ENCODE measurements at places on chromosomes 7 and 10.

GRCh38 chr10:19966751-19967150, 150.5 kb downstream of the PLXDC2 start:
- DNase-seq, result no peak

GRCh38 chr7:40704172-40704571, 569.4 kb downstream of the SUGCT start:
- DNase-seq, result no peak

DNA sequence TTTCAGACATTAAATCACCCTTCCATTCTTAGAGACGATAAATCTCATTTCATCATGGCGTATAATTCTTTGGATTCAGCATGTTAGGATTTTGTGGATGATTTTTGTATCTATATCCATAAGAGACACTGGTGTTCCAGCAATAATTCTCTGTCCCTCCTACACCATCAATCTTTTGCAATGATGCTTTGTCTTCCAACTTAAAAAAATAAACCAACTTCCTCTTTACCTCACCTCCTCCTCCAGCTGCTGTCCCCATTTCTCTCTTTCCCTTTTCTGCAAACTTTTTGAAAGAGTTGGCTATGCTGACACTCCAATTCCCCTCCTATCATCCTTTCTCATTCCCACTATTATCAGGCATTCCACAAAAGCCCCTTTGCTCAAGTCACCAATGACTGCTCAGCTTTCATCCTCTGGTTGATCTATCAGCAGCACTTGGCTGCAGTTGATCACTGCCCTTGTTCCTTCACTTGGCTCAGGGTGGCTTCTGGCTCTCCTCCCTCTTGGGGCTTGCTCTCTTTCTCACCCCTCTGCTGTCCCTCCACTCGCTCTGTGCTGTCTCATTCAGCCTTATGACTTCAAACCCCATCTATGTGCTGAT, 130.0 kb downstream of the ARHGAP22 start:
- DNase-seq, result no peak

DNA sequence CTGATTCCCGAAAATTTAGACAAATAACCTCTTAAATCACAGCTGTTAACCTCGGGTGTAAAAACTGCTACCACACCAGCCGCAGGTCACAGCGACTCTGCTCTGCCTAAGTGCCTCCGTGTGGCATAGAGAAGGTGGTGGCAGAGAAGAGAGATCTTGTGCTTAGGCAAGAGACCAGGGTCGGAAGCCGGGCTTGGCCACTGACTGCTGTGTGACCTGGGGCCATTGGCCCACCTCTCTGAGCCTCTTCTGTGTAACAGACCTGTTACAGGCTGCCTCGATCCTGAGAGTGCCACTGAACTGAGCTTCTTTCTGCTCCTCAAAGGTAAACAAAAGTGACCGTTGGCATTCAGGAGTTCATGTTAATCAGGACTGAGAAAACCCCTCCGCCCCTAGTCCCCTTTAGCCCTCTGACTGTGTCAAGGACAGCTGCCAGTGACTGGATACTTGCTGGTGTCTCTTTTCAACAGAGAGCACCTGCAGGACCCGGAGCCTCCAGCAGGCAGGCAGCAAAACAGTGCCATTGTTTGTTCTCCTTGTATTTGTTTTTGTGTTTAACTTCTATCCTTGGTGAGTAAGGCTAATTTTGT, 36.5 kb downstream of the ZMIZ1 start:
- no peak for DNase-seq

- DNase-seq, result no peak
Observed at GRCh38 chr10:112379635-112380296, 5.8 kb downstream of the ACSL5 start.

- no peak for DNase-seq
Observed at GRCh38 chr10:98340261-98340939, 72.4 kb upstream of the LOXL4 start.

- no peak for DNase-seq
Observed at GRCh38 chr10:23445591-23445990, 6.7 kb downstream of the OTUD1 start.

DNA sequence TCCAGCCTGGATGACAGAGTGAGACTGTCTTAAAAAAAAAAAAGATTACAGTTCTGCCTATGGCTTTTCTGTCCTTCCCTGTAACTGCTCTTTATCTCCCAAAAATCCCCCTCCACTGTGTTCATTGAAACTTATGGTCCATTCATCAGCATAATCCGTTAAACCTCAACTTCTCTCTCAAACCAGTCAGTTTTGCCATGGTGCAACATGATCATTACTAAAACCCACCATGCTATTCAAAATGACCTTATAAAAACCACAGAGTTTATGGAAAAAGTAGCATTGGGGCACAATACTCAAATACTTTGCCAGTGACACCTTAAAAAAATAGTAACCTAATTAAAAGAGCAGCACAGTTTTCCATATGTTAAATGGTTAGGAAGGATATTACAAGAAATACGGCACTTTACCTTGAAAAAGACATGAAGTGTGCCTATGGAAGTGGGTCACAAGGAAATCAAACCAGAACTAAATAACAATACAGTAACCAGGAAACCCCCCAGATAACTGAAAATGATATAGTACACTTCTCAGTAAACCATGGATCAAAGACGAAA, 74.0 kb upstream of the ST8SIA6 start:
- DNase-seq, result no peak

DNA sequence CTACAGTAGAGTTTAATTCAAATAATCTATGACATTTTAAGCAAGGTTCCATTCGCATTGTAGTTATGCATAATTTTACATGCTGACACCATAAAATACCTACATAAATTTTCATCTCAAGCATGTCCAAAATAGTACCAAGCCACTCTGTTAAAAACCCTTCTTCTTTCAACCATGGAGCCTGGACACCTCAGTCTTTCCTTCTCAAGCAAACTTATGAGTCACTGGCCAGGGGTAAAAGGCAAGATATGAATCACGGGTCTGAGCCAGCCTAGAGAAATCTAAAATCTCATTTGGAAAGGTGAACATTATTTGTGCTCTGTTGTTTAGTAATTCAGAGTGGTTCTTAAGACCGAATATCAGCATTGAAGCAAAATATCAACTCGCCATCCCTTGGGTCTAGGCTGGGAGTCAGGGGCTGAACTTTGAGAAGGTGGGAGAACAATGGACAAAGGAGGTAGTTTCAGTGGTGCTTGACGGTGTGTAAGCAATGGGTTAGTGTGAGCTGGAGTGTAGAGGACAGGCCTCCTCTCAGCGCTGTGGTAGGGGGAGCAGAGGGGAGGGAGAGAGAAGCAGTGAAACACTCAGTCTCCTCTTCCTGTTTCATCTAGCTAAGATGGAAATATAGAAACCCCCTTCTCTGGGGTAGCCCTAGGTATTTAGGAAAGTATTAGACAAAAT, 19.1 kb upstream of the GPAM start:
- DNase-seq, result no peak

GRCh38 chr10:86361156-86362128, 5.2 kb downstream of the GRID1 start:
- no peak for DNase-seq

- no peak for DNase-seq
Observed at GRCh38 chr7:140778568-140778967, 82.1 kb downstream of the NDUFB2 start.

DNA sequence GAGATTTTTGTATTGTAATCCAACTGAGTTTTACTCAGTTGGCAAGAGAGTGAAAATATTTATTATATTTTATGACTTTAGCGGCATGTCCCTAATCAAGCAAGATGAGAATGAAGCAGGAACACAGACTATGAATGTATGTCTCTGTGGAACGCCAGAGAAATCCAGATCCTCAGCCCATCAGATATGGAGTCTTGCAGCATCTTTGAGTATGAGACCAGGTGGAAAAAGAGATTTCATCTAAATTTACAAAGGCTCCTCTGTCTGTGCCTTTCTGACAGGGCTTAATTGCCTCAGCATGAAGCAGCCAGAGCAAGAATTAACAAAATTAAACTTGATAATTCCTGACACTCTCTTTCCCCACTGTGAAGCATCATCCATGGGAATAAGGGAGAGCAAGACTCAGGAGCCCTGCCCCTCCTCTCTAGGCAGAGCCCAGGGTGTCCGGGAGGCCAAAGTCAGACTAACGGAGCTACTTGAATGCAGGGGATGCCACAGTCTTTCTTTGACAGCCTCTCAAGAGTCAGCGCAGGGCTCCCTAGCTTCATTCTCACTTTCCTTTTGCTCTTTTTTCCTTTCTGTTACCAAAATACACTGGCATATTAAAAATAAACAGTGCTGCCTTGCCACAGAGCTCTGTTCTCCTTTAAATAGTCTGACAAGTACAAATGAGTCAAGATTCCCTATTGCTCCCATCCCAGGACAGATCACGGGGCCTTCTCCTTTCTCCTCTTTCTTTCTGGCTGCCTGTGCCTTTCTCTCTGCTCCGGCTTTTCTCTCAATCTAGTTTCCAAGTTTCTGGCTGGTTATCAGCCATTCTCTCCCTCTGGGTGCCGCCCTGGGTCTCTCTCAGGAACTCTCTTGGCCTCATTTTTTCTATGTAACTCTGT, 132.2 kb upstream of the INHBA start:
- DNase-seq, result no peak

- DNase-seq, result no peak
Observed at GRCh38 chr10:102509387-102509786, 5.6 kb downstream of the SUFU start.

- DNase-seq, result no peak
Observed at GRCh38 chr7:17234398-17235031, 63.9 kb upstream of the AHR start.

- no peak for DNase-seq
Observed at GRCh38 chr10:78553792-78554191, 515.0 kb upstream of the ZMIZ1 start.
